MM.1S (cell line): ENCODE measurements at places on chromosomes 4 and X.

DNA sequence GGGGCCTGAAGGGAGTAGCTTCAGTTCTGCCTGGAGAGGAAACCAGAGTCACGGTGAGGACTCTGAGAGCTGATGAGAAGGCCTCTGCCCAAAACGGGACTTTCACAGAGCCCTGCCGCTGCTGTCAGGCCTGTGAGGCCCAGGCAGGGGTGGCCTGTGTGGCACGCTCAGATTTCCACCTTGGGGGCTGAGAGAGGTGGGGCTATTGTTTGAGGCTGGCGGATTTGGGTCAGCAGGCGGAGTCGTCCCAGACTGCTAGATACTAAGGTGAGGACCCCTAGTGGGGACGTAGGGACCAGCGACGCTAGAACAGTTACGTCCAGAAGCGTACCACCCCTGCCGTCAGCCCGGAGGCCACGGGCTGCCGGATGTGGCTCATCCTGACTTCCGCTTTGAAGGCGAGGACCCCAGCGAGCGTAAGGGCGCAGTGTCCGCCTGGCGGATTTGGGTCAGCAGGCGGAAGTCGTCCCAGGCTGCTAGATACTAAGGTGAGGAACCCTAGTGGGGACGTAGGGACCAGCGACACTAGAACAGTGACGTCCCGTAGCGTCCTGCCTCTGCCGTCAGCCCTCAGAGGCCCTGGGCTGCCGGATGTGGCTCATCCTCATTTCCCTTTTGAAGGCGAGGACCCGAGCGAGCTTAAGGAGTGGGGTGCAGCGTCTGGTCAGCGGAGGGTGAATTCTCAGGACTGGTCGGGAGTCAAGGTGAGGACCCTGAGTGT lies at the start of gene MAGEB1:
TSS of gene MAGEB1 (plus strand) at position 378 of the 721 bp plus-strand sequence. CDS start 3,348 bp downstream, outside the sequence.
- H3K4me3 ChIP-seq, result no peak within 1 kb of the TSS
- no peaks in the 10 kb centered on the region for H3K27me3 ChIP-seq
- no peak within 1 kb of the TSS for H3K27ac ChIP-seq
- no peaks in the 10 kb centered on the region for H3K4me1 ChIP-seq
- no peaks in the 10 kb centered on the region for H3K36me3 ChIP-seq

GRCh38 chr4:84503495-84504437 lies 4.7 kb upstream of the NKX6-1 start:
- no peak overlapping the region for H3K4me3 ChIP-seq
- peak; percentile 74 for DNase-seq
- H3K36me3 ChIP-seq, result no peaks in the 10 kb centered on the region
- H3K4me1 ChIP-seq, result no peaks in the 10 kb centered on the region
- no peak overlapping the region for H3K27ac ChIP-seq

- no peak overlapping the region for H3K27ac ChIP-seq
- no peaks in the 10 kb centered on the region for H3K27me3 ChIP-seq
- H3K4me3 ChIP-seq, result no peak overlapping the region
- no peaks in the 10 kb centered on the region for H3K4me1 ChIP-seq
- no peaks in the 10 kb centered on the region for H3K36me3 ChIP-seq
Measured at GRCh38 chr4:4592414-4592813, 50.6 kb upstream of the STX18 start.

DNA sequence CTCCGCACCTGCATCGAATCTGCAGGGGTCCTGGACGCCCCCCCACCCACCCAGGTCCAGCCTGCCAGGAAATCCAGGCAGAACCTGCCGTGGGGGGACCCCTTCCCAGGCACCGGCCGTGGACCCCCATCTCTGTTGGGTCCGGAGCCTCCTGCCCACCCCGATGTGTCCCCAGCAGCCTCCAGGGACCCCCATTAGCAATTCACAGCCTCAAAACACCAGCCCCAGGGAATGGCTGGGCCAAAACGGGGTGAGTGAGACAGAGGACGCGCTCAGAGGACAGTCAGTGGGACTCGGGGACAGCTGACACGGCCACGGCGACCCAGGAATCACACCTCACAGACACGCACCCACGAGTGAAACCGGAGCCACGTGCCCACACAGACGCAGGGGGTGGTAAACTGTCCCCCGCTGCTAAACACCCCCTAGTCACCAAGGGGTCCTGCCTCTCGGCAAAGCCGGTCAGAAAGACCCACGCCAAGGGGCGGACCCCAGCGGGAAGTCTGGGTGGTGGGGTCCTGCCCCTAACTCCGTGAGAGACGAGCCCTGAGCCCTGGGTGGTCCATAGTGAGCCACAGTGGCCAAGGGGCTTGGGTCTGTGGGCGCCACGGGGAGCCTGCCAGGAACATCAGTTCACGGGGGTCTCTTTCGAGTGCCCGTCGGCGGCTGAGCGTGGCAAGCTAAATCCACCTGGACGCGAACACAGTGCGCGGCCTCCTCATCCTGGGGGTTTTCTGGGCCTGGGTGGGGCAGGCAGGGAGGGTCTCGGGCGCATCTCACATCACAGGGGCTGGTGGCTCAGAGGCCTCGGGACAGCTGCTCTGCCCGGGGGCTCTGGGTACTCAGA lies 126.5 kb upstream of the NKX1-1 start:
- H3K4me1 ChIP-seq, result no peaks in the 10 kb centered on the region
- no peak for DNase-seq
- no peak overlapping the region for H3K4me3 ChIP-seq
- H3K36me3 ChIP-seq, result no peaks in the 10 kb centered on the region

GRCh38 chr4:98794565-98795205 lies 134.2 kb downstream of the EIF4E start:
- no peaks in the 10 kb centered on the region for H3K36me3 ChIP-seq
- no peaks in the 10 kb centered on the region for H3K4me1 ChIP-seq
- no peaks in the 10 kb centered on the region for H3K27me3 ChIP-seq
- H3K4me3 ChIP-seq, result no peak overlapping the region
- no peak for DNase-seq

DNA sequence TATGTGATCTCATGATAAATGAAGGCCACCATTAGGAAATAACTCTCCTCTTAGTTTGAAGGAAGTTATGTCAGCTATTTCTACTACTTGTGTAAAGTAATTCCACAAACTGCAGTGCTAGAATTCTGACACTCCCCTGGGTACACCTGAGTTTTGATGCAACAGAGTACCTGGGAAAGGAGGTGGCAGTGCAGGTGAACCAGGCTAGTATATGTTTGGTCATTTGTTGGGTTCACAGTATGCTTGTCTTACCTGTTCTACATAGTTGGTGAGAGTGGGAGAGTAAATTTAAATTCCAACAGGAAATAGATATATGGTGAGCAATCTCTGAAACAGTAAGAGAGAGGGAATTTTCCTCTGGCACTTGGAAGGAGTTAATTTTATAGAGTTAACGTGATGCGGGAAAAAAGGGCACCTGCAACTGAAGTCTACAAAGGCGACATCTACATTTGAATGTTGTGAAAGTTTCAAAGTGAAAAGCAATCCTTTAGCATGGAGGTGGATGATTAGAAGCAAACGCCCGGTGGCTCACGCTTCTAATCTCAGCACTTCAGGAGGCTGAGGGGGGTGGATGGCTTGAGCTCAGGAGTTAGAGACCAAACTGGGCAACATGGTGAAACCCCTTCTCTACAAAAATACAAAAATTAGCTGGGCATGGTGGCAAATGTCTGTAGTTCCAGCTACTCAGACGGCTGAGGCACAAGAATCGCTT lies 8.3 kb upstream of the SLC10A6 start:
- H3K4me3 ChIP-seq, result no peak overlapping the region
- no peaks in the 10 kb centered on the region for H3K4me1 ChIP-seq
- no peaks in the 10 kb centered on the region for H3K36me3 ChIP-seq
- no peak overlapping the region for H3K27ac ChIP-seq

GRCh38 chr4:76809594-76810305 lies 88.2 kb downstream of the SOWAHB start:
- H3K27ac ChIP-seq, result no peak overlapping the region
- no peaks in the 10 kb centered on the region for H3K36me3 ChIP-seq
- H3K27me3 ChIP-seq, result no peaks in the 10 kb centered on the region

- H3K27me3 ChIP-seq, result no peaks in the 10 kb centered on the region
- DNase-seq, result no peak
- H3K4me1 ChIP-seq, result no peaks in the 10 kb centered on the region
- H3K4me3 ChIP-seq, result no peak overlapping the region
- H3K36me3 ChIP-seq, result no peaks in the 10 kb centered on the region
Measured at GRCh38 chr4:82744284-82744968, 54.2 kb downstream of the SCD5 start.

DNA sequence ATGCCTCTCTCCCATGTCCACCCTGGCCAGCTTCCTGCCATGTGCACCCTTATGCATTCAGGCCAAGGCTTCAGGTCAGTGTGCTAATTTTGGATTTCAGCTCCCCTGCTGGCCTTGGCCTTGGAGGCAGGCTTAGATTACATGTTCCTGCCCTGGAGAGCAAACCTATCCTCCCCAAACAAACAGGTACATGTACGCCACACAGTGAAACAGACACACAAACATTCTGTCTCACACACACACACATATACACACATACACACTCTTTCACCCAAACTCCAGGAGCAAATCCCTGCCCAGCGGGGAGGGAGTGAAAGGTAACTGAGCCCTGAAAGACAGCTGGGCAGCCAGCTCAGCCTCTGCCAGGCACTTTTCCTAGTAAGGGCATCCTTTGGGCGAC lies 62.7 kb upstream of the ARHGAP36 start:
- H3K27me3 ChIP-seq, result no peaks in the 10 kb centered on the region
- H3K4me1 ChIP-seq, result no peaks in the 10 kb centered on the region
- H3K27ac ChIP-seq, result no peak overlapping the region

DNA sequence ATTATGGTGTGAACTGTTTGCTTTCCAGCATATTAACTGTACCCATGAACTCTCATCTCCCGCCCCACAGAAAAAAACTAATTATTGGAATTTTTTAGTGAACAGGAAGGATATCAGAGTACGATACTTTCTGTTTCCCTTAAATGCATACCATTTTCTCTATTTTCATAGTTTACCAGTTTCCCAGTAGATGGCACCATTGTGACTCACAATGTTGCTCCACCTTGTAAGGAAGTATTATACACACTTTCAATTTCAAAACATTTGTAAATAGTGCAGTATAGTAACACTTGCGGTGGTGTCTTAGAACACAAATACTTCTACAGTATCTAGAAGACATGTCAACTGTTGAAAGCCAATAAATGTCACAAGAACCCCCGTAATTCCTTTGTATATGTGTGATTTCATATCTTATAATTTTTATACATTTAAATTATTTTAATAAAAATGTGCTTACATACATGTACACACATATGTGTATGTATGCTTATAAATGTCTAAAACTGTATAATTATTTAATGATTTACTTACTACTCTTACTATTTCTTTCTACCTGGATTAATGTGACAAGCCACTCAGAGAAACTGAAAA lies 167.3 kb downstream of the SLIT2 start:
- H3K27me3 ChIP-seq, result no peaks in the 10 kb centered on the region
- H3K4me1 ChIP-seq, result no peaks in the 10 kb centered on the region
- peak; percentile 86 for DNase-seq
- H3K4me3 ChIP-seq, result peak overlapping the region; percentile 56
- no peaks in the 10 kb centered on the region for H3K36me3 ChIP-seq

DNA sequence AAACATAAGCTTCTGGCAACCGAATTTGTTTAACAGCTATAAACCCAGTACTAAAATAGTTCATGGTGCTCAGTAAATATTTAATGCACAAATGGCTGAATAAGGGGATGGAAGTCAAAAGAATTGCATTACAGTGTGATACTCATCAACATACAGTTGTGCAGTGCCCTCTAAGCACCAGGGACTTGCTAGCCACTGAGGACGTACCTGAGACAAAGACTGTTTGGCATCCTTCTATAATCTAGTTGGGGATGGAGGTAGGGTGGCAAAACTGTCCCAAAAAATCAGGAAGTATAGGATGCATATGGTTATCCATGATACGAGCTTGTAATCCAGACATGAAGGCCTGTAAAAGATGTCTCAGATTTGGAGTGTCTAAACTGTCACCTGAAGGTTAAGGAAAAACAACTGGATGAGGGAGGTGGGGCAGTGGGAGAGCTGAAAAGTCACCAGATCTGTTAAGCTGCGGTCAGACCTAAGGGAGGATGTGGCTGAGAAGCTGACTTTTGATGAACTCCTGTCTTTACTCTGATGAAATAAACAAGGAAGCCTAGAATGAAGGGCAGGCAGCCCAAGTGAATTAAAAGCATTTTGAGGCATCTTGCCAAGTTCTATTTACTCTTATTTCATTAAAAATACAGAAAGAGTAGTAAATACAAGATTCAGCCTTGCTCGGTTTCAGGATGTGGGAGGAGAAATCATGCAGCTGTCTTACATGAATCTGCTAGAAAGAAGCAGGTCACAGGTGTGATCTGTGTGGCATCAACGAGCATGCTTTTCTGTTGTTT lies 12.0 kb upstream of the CD38 start:
- H3K4me3 ChIP-seq, result no peak overlapping the region
- peak; percentile 81 for DNase-seq
- H3K27me3 ChIP-seq, result 0 out of 2 replicates have a peak, but pooled peaks cover 4% of the 10 kb centered on the region
- H3K4me1 ChIP-seq, result peaks cover 42% of the 10 kb centered on the region

GRCh38 chr4:81562093-81562492 lies 90.4 kb upstream of the RASGEF1B start:
- peak overlapping the region; percentile 85 for H3K27ac ChIP-seq
- H3K27me3 ChIP-seq, result no peaks in the 10 kb centered on the region
- no peaks in the 10 kb centered on the region for H3K36me3 ChIP-seq
- DNase-seq, result peak; percentile 85

- DNase-seq, result no peak
- H3K4me1 ChIP-seq, result no peaks in the 10 kb centered on the region
- H3K4me3 ChIP-seq, result no peak overlapping the region
- H3K36me3 ChIP-seq, result no peaks in the 10 kb centered on the region
Measured at GRCh38 chr4:179361978-179362486, 1919.8 kb upstream of the AGA start.

DNA sequence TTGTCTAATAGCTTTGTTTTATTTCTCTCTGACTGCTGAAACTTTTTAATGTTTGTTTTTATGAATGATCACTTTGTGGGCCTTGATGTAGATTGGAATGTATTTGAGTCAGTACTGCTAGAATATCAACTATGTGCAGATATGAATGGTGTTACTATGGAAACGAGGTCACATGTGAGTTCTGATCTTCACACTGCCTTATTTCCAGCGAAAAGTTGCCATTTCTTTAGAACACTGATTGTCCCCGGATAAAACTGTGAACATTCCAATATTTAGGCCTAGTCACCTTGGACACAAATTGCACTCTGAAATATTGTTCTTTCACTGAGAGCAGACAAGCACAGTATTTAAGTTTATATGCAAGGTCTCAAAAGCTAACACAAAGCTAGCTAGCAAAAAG lies 27.2 kb upstream of the MAGED1 start:
- no peak overlapping the region for H3K27ac ChIP-seq
- no peaks in the 10 kb centered on the region for H3K27me3 ChIP-seq
- no peak overlapping the region for H3K4me3 ChIP-seq
- no peak for DNase-seq

- peaks cover 78% of the 10 kb centered on the region for H3K27me3 ChIP-seq
- H3K4me1 ChIP-seq, result no peaks in the 10 kb centered on the region
- no peak overlapping the region for H3K27ac ChIP-seq
- DNase-seq, result no peak
Measured at GRCh38 chr4:8086783-8087445, 71.7 kb downstream of the ABLIM2 start.

GRCh38 chrX:34528081-34528480 lies 129.0 kb downstream of the TMEM47 start:
- no peaks in the 10 kb centered on the region for H3K27me3 ChIP-seq
- no peaks in the 10 kb centered on the region for H3K36me3 ChIP-seq
- no peaks in the 10 kb centered on the region for H3K4me1 ChIP-seq
- DNase-seq, result no peak

- H3K27ac ChIP-seq, result no peak overlapping the region
- no peaks in the 10 kb centered on the region for H3K36me3 ChIP-seq
- H3K4me1 ChIP-seq, result no peaks in the 10 kb centered on the region
- H3K27me3 ChIP-seq, result no peaks in the 10 kb centered on the region
- no peak overlapping the region for H3K4me3 ChIP-seq
- DNase-seq, result no peak
Measured at GRCh38 chr4:8395504-8396296, 44.8 kb downstream of the ACOX3 start.
